ENCODE measurements at places on chromosomes 6 and 20.

DNA sequence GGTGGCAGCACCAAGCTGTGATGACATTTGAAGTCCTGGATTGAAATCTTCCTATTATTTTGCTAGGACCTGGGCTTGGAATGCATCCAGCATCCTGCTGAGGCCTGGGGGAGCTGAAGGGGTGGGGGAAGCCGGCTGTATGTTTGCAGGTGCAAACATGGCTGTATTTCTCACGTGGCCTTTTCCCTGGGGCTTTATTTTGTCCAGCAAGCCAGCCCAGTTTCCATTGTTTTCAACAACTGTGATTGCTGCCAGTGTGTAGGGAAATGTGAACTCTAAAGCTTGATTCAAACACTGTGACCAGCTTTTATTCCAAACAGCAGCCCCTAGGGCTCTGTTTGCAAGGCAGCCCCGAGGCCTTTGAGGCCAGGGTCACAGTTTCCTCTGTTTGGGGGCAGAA, 683.0 kb downstream of the DHX35 start:
- DNase-seq = no peak

DNA sequence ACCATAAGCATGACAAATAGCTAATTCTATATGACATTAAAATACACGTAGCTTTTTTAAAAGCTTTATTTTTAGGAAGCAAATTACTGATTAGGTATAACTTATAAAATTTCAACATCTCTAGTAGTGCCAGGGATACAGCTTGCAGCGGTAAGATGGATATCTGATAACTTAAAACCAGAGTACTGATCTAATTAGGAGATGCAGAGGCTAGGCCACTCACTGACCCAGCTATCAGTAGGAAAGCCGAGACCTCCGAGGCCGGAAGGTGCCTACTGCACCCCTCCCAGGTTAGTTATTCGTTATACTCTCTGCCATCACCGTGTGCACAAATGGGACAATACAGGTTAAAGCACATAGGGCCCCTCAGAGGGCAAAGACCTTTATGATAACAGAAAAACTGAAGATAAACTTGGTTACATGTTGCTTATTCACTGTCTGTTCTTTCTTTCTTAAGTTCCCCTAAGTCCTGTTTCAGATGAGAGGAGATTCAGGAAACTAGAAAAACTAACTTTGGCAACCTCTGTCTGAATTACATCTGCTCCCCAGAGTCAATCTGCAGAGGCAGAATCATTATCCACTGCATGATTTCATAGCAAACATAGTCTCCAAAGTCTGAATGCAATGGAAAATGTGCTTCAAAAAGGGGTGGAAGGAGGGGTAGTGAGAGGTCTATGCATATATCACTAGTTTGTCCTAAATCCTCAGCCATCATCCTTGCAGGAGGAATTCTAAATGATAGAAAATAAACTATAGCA, 60.8 kb downstream of the RIPOR2 start:
- DNase-seq = no peak

GRCh38 chr20:13342469-13343242, 121.6 kb downstream of the ISM1 start:
- no peak for DNase-seq

DNA sequence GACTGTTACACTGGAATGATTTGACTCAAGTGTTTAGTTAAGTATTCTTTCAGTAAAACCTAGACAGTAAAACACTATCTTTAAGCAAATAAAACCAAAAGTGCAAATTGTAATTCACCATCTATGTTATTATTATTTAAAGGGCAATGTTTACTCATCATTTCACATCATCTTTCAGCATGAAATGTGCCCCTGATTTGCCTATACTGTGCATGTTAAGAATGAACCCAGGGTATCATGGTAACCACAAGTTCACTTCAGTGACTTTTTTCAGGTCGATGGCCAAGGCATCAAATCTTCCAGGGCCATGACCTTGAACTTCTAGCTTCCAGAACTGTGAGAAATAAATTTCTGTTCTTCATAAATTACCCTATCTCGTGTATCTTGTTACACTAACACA, 2.1 kb upstream of the HLA-DOB start:
- peak; percentile 50 for DNase-seq

DNA sequence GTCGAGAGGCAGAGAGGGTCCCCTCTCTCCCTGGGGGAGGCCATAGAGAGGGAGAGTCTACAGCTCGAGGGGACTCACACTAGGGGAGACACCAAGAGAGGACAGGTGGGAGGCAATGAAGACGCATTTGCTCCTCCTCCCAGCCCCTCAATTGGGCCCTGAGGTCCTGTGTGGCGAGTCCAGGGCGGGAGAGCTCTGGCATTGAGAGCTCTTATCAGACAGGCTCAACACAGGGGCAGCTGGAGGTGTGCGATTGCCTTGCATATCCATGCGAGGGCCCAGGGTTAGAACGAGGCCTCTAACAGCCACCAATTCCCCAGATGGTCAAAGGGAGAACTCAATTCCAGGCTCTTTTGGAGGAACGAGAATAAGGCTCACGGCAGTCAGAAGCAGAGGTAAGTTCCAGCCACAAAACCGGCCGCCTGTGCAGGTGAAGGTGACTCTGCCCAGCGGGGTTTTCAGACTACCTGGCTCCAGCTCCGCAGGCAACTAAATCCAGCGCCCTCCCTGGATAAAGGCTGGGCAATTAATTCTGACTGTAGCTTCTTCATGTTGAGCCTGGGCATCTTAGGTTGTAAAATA, 94.0 kb upstream of the MPC1 start:
- no peak for DNase-seq

GRCh38 chr6:52417675-52418111, 2.4 kb upstream of the EFHC1 start:
- no peak for DNase-seq

GRCh38 chr20:40741507-40742106, 52.6 kb upstream of the MAFB start:
- peak; percentile 89 for DNase-seq

All from Karpas-422 (cell line).